ENCODE measurements at places on chromosomes 12 and 14.

- DNase-seq: peak; percentile 22
Measured at GRCh38 chr12:54082397-54082892, 28.8 kb downstream of the HOXC4 start.

DNA sequence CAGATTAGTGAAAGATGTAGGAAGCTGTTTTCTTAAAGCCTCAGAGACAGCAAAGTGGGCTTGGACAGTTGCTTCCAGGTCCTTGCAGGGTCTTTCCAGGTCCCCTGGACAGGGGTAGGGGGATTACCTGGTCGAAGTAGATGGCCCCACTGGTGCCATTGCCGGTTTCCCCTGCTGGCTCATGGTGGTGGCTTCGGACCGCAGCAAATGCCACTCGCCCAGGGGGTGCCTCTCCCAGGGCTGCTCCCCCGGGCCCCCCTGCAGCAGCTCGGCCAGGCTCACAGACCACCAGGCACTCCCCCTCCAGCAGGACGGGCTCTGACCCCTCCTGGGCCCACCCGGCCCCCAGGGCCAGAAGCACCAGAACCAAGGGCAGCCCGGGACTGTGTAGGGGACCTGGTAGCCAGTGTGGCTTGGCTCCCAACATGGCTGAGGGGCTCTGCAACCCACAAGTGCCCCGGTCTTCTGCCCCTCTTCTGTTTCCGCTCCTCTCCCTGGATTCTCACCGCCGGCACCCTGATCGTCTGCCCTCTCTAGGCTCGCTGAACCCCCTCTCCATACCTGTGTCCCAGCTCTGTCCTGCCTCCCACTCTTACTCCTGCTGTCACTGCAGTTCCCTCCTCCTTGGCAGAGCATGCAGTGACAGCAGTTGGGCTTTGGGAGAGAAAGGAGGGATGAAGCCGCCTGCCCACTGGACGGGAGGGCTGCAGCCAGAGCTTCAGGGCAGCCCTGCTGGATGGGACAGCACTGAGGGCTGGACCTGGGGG, 657 bp downstream of the CBLN3 start:
- no peak for DNase-seq

DNA sequence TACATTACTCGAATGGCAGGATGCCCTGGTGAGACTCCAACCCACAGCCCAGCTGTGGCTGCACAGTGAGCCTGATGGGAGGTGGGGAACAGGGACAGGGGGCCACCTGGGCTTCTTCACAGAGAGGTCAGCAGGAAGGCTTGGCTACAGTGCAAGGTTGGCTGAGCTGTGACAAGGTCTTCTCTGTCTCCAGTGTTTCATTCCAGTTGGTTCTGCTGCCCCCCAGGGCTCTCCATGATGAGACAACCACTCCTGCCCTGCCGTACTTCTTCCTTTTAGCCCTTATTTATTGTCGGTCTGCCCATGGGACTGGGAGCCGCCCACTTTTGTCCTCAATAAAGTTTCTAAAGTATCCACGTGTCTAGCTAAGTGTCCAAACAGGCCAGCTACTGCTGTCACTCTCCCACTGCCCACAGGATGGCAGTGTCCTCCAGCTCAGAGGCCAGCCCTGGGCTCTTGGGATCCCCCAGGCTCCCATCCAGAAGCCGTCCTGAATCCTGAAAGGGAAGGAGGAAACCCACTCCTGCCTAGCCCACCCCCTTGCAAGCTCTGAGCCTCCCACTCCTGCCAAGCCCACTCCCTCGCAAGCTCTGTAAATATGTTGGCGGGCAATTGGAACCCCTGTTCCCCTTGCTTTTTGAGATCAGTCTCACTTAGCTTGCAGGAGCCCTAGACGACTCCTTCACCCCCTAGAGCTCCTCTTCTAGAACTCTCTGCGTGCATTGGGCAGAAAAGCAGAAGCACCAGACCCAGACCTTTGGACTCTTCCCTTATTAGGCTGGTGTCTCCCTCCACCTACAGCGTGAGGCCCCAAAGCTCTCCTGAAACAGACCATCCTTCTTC, 5.4 kb downstream of the C1QL4 start:
- no peak for DNase-seq

DNA sequence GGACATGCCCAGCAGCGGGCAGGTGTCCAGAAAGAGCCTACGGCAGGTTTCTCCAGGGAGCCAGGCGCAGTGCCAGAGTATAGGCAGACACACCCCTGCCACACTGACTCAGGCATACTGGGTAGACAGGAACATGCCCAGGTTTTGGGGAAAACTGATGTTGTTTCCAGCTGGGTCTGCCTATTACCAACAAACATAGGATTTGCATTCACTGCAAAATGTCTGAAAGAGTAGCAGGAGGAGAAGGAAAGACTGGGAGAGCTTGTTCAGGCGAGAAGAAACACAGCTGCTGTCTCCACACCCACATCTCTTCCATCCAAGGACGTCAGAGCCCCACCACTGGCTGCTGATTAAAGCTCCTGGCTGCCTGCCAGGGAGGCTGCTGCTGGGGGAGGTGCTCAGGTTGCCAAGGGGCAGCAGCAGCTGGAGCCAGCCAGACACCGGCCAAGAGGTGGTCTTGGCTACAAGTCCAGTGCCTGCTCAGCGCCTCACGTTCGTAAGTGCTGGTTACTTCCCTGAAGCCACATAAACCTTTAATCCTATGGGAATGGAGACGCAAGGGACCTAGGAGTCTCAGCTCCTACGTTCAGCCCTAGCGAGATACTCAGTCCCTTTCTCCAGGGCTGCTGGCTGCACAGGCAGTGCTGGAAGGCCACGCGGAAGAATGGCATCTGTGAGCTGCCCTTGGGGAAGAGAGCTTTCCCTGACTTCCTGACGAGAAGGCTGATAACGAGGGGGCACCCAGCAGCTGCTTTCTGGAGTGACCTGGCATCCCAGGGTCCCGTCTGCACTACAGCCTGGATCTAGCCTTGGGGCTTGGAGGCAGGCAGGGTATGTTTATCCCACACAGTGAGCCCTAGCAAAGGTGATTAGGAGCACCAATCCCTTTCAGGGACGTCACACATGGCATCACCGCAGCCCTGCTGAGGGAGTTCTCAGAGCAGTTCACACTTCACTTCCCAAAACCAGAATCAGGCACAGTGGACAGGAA, 58.1 kb downstream of the PLEKHG3 start:
- no peak for DNase-seq

DNA sequence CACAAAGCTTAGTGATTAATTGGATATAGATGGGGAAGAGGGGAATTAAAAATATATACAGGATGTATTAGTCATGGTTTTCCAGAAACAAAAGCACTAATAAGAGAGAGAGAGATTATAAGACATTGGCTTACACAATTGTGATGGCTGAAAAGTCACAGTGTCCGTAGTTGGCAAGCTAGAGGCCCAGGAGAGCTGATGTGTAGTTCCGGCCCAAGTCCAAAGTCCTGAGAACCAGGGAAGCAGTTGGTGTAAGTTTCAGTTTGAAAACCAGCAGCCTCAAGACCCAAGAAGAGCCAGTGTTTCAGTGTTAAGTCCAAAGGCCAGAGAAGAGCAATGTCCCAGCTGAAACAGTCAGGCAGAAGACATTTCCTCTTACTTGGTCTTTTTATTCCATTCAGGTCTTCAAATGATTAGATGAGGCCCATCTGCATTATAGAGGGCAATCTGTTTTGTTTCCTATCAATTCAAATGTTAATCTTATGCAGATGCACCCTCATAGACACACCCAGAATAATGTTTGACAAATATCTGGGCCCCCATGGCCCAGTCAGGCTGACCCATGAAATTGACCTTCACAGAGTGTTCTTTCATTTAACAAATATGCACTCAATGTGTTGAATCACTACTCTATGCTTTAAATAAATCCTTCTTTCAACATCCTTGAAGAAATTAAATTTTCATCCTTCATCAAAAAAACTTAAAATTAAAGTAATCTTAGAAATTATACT, 67.2 kb upstream of the DIO2 start:
- no peak for DNase-seq

DNA sequence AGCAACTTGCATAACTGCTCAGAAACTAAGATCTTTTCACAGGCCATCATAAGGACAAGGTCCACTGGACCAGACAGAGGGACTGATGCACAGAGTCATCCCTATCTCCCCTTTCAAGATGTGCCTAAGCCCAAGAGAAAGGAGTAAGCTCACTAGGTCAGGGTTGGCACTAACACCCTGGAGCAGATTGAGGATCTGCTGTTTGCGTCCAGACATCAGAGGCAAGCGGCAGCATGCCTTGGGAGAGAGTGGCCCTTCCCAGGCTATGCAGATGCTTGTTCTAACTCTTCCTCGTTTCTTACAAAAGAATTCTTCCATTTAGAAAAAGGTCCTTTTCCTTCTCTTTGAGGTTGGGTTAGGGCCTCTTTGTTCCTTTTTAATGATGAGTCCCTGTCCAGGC, 187.2 kb downstream of the KCNA5 start:
- no peak for DNase-seq

GRCh38 chr12:109967383-109968031, 28.7 kb downstream of the GIT2 start:
- no peak for DNase-seq

GRCh38 chr12:115245020-115245419, 561.0 kb upstream of the TBX3 start:
- DNase-seq: no peak

Measured in stimulated activated CD8-positive, alpha-beta memory T cell treated with anti-CD3 and anti-CD28 coated beads, Interleukin-4, amount 100 ng/mL, for 4 hours (primary cell).